Astrocyte (in vitro differentiated cells and primary cell): ENCODE measurements at places on chromosomes 6 and 20.

DNA sequence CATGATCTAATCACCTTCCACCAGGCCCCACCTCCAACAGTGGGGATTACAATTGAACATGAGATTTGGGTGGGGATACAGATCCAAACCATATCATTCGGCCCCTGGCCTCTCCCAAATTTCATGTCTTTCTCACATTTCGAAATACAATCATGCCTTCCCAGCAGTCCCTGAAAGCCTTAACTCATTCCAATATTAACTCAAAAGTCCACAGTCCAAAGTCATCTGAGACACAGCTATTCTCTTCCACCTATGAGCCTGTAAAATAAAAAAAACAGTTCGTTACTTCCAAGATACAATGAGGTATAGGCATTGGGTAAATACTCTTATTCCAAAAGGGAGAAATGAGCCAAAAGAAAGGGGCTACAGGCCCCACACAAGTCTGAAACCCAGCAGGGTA, 222.6 kb downstream of the SOD2 start:
- no peak for DNase-seq

DNA sequence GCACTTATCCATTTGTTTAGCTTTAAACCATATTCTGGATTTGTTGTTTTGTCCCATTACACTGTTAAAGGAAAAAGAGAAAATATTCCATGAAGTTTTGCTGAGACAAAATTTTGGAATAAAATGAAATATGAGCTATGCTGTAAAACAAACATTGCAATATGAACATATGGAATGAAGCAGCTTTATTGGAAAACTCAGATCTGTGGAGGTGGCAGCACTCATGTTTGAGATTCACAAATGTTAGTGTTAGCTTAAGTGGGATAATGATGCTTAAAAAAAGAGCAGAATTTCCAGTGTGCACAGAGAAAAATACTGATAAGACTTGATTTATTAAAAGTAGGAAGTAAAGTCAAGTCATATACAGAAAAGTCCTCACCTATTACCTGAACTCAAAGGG, 196.2 kb downstream of the BCKDHB start:
- DNase-seq = no peak

DNA sequence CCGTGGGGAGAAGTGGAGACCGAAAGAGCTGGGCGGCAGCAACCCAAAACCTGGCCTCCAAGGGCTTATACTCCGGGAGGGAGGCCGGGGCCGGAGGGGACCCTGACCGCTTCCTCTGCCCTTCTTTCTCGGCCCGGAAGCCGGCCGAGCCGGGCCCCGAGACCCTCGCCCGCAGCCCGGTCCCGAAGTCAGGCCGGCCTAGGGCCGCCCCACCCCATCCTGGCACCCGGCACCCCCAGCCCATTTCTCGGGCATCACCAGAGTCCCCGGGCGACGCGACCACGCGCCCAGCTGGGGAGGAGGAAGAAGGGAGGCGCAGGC, 572 bp upstream of the ZDHHC14 start:
- no peak for DNase-seq

DNA sequence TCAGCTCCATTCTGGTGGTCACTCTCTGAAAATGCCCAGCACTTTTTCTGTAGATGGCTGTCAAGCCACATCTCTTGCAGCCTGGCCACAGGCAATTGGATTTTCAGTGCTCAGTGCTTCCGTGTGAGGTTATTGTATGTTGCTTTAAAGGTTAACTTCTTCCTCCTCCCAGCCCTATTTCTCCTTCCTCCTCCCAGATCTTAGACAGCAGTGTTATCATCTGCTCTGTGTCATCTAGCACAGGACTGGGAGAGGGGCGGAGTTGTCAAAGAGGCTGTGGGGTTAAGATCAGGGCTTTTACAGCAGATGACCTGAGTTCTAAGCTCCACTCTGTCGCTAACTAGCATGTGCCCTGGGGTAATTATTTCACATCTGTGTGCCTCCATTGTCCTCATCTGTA, 129.0 kb downstream of the PHACTR3 start:
- DNase-seq = no peak
